ENCODE measurements at places on chromosomes 11 and 22.

- no peak for DNase-seq
These were observed 15.7 kb upstream of the NAV2 start for GRCh38 chr11:19696904-19697303.

- no peak for DNase-seq
These were observed 53.0 kb upstream of the PRR5 start for GRCh38 chr22:44648821-44649565.

DNA sequence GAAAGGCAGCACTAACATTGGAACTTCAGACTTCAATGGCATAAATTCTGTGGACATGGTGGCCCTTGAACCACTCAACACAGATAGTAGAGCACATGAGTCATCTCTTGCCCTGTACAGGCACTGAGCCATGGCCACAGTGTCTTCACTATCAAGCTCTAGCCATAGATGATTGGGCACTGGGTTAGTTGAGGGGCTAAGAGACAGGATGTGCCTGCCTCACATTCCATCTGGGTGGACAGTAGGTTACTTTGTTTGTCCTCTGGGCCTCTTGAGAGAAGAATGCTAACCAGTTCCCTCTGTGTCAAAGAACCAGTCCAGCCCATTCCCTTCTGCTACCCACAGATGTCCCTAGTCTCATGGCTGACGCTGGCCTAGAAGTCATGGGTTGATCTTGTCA is 39.8 kb downstream of the OR6Q1 start:
- no peak for DNase-seq

GRCh38 chr22:48779661-48780596 is 1047.7 kb downstream of the BRD1 start:
- no peak for DNase-seq

DNA sequence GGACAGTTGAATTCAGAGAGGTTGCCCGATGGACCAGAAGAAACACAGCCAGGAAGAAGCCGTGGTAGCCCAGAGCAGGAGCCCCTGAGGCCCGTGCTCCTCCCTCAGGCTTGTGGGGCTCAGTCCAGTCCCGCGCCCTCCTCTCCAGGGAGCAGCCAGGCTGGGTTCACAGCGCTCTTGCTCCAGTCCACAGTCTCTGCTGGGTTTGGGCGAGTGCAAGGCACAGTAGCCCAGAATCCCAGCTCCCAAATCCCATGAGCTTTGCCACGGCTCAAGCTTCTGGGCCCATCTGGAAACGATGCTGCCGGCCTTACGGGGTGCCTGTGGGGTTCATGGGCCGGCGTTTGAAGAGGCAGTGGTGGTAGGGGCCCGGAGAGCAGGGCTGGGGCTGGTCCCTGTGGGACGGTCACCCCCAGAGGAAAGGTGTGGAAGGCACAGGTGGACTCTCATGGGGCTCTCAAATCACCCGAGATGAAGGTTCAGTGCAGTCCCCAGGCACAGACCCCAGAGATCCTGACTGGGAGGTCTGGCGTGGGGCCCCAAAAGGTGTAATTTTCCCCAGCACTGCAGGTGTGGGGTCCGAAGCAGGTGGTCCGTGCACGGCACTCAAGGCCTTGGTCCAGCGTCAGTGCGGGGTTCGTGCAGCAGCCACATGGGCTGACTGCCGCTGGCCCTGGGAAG is 30.6 kb upstream of the ATXN10 start:
- no peak for DNase-seq

GRCh38 chr11:97893612-97894011 is 1127.1 kb upstream of the CNTN5 start:
- no peak for DNase-seq

- DNase-seq: peak; percentile 50
These were observed 99.1 kb downstream of the CD44 start for GRCh38 chr11:35237860-35238715.

GRCh38 chr11:66037327-66037726 is 11.0 kb upstream of the CATSPER1 start:
- DNase-seq: no peak

- DNase-seq: no peak
These were observed 44.7 kb downstream of the TMEM123 start for GRCh38 chr11:102407901-102408300.

DNA sequence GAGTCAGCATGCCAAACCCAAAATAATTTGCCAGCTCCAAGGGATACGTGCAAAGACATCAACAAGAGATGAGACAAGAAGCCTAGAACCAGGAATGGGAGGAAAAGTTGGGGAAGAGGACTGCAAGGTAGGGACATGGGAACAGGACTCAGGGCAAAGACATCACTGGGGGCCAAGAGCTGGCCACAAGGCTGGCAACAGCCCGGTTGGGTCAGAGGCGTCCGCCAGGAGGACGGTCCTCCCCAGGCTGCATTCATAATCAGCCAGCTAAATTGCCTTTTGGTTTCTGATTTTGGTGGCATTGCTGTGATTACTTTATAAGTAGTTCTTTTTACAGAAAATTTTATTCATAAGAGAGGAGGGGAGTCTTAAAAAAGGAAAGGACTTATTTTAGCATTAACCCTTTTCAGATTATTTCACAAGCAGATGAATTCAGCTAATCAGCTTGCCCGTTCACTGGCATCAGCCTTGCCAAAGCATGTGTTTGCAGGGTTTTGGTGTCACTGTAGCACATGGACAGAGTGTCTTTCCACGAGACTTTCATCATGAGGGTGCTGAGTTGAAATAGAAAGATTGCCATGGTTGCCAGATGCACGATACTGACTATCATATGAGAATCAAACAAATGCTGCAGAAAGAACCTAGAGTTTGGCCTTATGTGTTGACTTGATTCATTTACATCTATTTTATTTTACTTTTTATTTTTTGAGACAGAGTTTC is 23.2 kb upstream of the NAV2 start:
- DNase-seq: no peak

DNA sequence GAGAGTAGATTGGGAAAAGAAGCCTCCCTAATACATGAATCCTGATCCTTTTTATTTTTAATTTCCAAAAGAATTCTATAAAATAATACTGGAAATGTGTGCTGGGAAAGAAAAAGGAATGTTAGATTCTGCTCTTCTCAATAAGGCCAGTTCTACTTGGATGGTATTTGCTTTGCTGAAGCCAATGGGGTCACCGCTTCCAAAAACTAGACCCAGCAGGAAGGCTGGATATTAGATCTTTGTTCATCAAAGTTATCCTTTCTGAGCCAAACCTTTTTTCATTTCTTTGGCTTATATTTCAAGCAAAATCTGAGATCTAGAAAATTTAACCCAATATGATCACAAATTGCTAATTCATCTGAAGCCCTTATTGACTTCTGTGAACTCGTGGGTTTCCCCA is 41.4 kb downstream of the SCUBE2 start:
- no peak for DNase-seq

- DNase-seq: no peak
These were observed 66.5 kb downstream of the LARGE2 start for GRCh38 chr11:45988921-45989320.

DNA sequence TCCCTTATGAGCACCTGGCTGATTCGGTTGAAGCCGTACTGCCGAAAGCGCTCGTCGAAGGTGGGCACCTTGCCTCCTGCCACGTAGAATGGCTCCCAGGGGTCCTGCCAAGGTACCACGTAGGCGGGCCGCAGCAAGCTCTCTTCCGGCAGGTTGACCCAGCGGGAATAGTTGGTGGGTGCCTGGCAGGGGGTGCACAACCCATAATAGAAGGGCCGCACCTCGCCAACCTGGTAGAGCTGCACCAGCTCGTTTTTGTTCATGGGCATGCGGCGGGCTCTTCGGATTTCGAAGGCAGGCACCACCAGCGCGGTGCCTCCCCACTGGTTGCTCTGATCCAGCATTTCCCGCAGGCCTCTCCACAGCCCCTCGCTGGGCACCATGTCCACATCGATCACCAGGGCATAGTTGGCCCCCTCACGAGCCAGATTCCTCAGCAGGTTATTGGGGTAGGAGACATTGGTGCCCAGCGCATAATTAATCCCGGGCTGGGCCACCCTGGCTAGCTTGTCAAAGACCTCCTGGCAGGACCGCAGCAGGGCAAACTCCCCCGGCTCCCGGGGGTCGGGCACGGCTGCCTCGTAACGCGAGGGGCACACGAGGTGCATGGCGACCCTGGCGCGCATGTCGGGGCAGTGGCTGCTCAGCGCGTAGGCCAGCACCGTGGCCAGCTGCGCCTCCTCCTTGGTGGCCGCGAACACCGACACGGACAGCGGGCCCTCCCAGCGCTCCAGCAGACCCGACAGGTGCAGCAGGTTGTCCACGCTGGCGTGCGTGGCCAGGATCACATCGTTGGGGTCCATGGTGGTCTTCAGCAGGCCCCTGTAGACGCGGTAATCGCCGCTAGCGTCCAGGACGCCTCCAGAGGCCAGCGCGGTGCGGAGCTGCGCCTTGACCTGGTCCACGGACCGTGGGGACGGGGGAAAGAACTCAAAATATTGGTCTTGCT is 679 bp downstream of the B4GAT1 start:
- DNase-seq: no peak

GRCh38 chr22:39185601-39186012 is 33.1 kb upstream of the CBX7 start:
- DNase-seq: no peak

DNA sequence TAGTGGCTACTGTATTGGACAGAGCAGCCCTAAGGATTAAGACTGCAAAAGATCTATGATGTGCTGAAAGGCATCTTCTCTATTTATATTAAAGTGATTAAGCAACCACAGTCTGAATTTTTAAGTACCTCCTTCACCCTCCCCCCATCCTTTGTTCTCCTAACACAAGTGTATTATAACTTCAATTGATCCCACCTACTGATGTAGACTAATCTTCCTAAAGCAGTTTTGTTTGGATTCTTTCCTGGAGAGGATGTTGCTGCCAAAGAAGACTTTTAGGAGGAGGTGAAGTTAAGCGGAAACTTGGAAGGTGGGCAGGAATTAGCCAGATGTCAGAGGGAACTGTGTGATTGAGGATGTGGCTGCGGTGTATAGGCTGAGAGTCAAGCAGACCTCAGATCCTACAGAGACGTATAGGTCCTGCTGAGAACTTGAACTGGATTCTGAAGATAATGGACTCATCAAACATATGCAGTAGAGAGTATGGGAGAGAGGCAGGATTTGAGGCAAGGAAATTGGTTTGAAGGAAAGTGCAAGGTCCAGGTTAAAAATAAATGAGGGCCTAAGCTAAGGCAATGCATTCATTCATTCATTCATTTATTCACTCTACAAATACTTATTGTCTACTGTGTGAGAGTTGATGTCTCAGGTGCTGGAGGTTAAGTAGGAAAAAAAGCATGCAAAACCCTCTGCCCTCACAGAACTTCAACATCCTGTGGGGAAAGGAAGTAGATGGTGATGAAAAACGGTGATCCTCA is 5.2 kb upstream of the RASSF10 start:
- no peak for DNase-seq

DNA sequence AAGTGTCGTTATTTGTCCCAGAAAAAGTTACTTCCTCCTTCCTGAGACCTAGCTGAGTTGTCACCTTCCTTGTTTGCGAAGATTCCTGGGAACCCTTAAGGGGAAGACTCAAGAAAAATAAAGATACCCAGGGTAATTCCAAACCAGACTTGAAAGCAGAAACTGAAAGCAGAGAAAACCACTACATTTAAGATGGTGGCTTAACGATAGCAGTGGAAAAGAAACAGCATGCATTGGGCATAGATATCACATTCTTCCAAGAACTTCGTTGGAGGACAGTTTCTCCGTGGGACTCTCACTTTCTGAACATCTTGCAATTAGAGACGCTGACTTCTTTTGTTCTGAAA is 89.1 kb downstream of the FAM76B start:
- no peak for DNase-seq

DNA sequence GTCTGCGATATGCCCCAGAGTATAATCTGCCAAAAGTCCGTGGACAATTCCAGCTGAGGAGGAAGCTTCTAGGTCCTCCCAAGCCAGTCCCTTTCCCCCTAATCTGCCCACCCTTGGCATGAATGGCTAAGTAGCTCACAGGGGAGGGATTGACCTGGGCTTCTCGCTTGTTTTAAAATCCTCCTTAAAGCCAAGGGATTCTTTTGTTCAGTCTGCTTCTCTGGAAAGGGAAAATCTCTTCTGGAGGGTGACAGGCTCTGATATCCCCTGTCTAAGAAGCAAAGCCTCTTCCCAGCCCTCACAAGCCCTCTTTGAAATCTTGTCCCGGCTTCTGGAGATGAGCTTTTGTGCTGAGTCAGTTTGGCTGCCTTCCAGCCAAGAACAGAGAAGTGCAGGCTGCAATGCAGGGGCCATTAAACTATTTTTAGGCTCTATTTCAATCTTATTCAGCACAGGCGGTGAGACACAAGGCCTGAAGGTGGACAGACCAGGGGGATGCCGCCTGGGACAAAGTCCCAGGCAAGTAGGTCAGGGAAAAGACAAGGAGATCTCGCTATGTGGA is 23.9 kb downstream of the NEFH start:
- no peak for DNase-seq

DNA sequence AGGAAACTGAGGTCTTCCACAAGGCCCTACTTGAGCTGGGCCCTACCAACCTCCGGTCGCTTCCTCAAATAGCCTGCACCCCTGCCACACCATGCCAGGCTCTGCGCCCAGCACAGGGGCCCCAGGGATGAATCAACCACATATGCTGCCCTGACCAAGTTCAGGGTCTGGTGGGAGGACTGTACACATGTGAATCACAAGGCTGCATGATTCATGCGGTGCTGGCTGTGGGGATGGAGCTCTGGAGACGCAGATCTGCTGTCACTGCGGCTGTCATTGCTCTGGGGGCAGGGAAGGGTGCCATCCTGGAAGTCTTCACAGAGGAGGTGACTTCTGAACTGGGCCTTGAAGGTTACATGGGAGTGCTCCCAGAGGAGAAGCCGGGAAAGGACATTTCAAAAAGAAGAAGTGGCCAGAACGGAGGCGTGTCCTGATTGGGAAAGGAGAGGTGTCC is 21.5 kb downstream of the CYTH4 start:
- DNase-seq: peak; percentile 59

DNA sequence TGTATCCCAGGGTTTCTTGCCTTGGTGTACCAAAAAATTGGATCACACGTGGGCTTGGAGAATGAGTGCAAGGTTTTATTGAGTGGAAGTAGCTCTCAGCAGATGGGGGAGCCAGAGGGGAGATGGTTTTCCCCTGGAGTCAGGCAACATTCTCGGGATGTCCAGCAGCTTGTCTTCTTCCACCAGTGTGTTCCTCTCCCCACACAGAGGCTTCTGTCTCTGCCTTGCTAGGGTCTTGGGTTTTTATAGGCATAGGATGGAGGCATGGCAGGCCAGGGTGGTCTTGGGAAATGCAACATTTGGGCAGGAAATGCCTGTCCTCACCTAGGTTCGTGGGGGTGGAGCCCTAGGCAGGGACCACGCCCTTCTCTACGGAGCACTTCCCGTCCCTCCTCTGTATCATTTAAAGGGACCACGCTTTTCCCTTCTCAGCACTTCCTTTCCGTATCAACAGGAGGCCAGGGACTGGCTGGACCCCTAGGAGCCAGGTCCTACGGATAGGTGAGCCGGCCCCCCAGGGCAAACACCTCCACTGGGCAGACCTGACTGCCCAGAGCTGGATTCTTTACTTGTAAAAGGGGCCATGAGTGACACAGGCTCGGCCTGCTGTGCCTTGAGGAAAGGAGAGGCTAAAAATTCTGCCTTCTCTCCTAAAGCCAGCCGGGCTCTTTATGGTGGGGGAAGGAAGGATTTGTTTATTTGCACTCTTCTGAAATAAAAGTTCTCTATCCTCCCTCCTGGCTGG is 55.3 kb upstream of the CCDC188 start:
- DNase-seq: peak; percentile 59
